IMR-90 (cell line): ENCODE measurements at places on chromosomes 5 and 9. TPM values are rescaled to one million over a fixed set of nuclear protein-coding genes. Genes with fewer than 3 reads are reported as not detected.

- no peak for DNase-seq
Observed at GRCh38 chr9:74120470-74120869, 376.7 kb upstream of the RORB start.

GRCh38 chr9:75170898-75171360 lies 82.6 kb downstream of the OSTF1 start:
- DNase-seq, result peak; percentile 31

DNA sequence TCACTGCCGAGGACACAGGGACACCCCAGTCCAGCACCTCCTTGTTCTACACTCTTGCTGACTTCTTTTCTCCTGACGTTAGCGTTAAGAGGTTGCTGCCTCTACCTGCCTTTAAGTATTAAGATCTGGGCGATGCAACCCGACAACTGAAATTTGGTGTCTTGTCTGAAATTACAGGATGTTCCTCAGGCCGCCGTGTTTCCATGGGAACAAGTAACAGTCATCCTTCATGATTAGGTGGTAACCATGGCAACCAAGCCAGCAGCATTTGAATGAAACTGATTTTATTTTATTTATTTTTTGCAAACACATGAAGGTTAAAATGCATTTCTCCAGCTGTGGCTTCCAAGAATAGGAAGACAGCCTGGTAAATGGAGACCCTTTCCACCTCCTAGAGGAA lies 20.8 kb downstream of the DAB2IP start:
- DNase-seq, result peak; percentile 40

- no peak for DNase-seq
Observed at GRCh38 chr5:68381909-68382308, 166.4 kb downstream of the PIK3R1 start.

Gene SPOCK1
- polyA plus RNA-seq, result 15.8 and 20.3 TPM in 2 replicates
